AG10803 (cell line): ENCODE measurements at places on chromosomes 3 and 15.

DNA sequence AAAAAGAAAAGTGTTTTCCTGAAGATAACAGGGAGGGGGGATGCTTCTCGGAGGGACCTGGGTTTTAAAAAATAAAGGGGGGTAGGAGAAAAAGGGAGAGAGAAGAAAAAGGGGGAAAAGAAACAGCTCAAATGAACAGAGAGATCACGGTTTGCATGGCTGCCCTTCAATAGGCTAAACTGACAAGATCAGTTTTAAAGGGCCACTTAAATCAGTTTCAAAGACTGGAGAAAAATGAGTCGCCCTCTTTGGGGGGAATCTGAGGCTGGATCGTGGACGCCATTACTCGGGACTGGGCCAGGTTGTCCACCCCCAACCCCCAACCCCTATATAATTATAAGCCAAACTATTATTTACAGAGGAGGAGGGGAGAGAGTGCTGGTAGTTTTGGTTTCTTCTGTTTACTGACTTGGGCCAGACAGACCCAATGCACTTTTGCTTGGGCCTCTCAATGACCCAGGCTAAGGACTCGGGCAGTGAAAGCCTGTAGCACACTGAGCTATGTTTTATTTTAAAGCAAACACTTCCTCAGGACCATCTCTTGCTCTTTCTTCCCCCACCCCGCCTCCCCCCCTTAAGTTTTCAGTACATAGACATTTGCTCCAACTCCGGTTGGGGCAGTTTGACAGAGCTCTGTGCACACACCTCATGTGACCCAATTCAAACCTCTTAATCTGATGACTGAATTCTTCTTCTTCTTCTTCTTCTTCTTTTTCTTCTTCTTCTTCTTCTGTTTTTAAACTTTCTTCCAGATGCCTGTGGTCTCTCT, 6.3 kb downstream of the NR2F2 start:
- no peak for DNase-seq

- DNase-seq = no peak
These were observed 10.6 kb upstream of the JMJD7 start for GRCh38 chr15:41817327-41817726.

DNA sequence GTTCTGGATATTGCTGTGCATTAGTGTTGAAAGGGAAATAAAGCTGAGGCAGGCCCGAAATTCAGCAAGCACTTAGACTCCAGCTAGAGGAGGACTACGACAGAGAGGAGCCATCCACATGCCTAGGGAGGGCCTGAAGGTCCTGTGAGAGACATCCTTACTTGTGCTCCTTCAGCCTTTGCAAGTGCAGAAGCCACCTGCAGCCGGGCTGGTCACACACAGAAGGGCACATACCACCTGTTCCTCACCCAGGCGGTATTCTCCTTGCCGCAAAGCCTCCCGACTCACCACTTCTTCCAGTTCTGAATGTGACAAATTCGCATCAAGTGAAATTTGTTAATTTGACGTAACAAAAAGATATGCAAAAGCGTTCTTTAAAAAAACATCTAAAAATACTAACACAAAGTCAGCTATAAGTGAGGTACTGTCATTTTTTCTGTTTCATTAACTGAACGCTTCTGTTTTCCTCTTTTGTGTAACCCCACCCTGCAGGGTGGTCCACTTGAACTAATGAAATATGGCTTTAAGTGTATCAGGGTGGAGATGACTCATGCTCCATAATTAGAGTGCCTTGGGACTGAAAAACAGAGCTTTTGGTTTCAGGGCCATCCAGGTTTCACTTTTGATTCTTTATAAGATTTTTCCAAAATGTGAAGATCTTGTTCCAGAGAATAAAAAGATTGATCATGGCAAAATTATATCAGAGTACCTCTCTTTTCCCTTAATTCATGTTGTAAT, 467.9 kb upstream of the ATP11B start:
- no peak for DNase-seq

DNA sequence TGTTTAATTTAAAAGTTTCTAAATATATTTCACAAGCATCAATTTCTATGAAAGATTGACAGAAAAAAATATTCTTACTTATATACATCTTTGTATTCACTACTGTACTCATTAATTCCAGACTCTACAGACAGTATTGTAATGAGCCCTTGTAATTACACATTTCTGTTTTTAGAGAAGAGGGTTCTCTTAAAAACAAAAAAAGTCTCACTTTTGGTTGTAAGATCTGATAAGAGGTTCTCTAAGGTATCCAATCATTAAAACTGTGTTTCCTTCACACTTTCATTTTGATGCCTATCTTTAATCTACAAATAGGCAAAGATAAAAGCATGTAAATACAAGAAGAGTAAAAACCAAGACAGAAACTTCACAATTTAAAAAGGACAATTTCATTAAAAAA, 75.6 kb downstream of the FBXL22 start:
- no peak for DNase-seq

DNA sequence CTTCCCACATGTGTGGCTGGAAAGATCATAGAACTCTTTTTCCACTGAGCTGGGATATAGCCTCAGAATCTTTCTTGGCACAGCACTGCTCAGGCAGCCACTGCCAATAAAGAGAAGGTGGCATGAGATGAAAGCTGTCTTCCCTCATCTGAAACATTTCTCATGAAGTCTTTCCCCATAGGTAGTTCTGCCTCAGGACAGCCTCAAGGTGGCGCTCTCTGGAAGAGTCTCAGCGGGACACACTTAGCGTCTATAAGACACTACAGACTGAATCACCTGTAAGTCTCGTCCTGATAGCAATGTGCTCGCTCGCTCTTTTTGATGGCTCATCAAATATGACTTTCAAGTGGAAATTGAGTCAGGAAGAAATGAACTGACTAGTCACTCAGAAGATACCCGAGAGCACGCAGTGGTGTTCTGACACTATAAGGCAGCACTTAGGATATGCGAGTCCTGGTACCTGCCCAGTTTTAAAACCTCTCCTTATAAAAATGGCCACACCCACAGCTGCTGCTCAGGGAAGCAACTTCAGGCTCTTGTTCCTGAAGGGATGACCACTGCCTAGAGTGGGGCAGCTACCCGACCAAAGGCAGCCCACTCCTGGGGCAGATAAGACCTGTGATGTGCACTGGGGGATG, 269.5 kb downstream of the SUCLG2 start:
- DNase-seq = peak; percentile 32

DNA sequence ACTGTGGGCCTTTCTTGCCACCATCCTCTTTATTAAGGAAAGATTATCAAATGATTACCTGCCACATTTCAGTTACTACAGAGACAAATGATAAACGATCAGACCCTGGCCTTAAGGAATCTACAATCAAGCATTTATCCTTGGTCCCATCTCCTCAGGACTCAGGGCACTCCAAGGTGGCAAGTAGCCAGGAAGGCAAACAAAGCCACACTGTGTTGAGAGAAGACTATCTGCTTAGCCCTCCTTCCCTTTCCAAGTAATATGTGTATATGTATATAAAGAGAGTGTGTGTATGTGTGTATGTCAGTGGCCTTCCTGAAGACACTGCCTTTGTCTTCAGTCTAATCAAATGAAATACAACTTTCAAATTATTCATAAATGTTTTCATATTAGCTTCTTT, 490.1 kb upstream of the ATP11B start:
- no peak for DNase-seq

DNA sequence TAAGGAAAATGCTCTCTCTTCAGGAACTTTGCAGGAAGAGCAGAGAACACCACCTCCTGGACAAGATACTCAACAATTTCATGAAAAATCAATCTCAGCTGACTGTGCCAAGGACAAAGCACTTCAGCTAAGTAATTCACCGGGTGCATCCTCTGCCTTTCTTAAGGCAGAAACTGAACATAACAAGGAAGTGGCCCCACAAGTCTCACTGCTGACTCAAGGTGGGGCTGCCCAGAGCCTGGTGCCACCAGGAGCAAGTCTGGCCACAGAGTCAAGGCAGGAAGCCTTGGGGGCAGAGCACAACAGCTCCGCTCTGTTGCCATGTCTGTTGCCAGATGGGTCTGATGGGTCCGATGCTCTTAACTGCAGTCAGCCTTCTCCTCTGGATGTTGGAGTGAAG, 200.5 kb downstream of the AKAP13 start:
- DNase-seq = no peak

GRCh38 chr3:48595526-48596121, 495 bp upstream of the COL7A1 start:
- DNase-seq = peak; percentile 84

DNA sequence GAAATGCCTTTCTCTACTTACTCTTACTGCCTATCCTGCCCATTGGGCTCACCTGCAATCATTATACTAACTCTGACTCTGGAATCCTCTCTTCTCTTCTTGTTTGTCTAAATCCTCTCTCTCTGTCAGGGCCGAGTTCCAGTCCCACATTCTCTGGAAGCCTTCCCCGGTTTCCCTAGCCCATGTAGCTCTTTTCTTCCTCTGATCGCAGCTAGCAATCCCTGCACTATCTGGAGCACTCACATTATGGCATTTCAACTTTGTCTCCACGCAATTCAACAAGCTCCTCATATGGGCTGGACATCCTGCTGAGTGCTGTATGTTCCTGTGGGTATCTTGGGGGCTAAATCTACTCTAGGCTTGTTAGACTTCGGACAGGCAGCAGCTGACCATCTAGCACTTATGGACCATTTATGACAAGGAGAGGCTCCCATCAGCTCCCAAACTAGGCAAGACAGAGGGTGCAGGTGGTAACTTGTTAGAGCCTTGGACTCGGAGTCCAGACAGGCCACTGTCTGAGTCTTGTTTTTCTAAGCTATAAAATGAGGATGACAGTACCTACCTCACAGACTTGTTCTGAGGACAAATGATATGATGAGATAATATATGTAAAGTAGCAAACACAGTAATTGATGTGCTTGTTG, 58.3 kb downstream of the EPHB3 start:
- DNase-seq = no peak

GRCh38 chr3:53495520-53496391, 1.3 kb downstream of the CACNA1D start:
- no peak for DNase-seq

GRCh38 chr3:135267487-135267886, 472.4 kb downstream of the EPHB1 start:
- no peak for DNase-seq

GRCh38 chr3:36446276-36446675, 66.0 kb downstream of the STAC start:
- DNase-seq = no peak

DNA sequence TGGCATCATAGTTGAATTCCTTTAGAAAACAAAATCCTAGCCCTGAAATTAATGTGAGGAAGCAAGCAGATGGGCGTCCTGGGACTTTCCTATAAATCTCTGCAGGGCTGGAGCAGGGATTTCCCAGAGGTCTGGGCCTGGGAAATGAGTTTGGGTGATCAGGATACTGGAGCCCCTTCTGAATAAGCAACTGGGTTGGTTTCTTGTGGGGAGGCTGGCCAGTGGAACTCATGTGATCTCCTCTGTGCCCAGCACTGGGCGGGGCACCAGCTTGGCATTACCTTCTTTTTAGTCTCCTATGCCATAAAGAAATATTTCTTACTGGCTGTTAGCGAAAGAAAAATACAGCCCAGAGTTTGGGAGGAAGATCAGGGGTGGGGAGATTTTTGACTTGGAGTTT, 1.7 kb downstream of the THSD4 start:
- no peak for DNase-seq

- DNase-seq = no peak
These were observed 44.9 kb upstream of the LRRFIP2 start for GRCh38 chr3:37219266-37219665.

- no peak for DNase-seq
These were observed 455.9 kb upstream of the NR2F2 start for GRCh38 chr15:95874637-95875036.

- DNase-seq = peak; percentile 53
These were observed 158.8 kb downstream of the CLSTN2 start for GRCh38 chr3:140093742-140094141.
